ENCODE measurements at places on chromosomes 4 and X.

- no peak for DNase-seq
Observed at GRCh38 chrX:151510203-151510602, 53.3 kb upstream of the PASD1 start.

DNA sequence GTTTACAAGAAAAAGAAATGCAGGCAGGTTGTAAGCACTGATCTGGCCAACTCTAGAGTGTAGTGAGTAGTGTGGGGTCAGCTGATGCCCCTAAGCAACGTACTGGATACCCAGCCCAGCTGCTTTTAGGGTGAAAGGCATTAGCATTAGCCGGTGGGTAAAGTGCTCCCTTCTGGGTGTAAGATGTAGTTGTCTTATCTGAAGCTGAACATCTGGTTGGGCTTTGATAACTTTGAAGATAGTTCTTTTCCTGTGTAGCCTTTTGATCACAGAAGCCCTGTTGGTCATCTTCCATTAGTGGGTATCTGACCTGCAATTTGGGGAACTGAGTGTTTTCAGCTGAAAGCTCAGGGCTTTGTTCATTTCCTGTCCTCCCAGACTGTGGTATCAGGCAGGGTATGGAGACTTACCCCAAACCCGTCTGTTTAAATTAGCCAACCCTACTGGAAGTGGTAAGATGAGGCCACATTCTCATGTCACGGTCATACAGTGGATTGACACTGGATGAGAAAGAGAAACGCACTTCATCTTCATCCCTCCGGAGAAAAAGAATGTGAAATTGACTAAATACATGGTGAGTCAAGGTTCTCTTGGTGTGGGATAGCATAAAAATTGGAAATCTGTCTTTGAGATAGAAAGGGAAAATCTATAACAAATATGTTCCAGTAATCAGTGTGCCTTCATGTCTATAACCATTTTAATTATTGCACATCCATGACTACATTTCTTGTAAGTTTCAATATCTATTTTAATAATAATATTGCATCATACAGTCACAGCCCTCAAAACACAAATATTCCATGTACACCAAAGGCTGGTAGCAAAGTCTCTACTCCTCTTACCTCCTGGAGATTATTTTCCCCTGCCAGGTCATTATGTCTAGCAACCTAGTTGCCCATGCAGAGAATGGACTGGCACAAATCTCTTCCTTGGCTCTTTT, 8.7 kb downstream of the RHOH start:
- DNase-seq, result no peak

GRCh38 chrX:35406386-35406785, 391.8 kb upstream of the MAGEB16 start:
- no peak for DNase-seq

DNA sequence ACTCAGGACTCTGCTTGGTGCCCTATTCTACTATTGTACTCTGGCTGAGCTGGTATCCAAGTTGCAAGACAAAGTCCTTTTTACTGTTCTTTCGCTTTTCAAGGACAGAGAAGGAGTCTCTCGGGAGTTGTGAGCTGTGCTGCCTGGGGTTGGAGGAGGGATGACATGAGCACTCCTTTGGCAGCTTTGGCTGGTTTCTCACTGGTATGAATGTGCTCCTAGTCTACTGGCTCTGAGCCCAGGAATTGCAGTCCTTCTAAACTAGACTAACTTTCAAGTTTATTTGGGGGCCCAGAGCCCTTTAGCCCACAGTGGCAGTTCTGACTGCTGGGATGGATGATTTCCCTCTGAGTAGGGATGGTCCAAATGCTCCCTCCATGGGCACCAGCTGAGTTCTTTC, 997.1 kb downstream of the RAB28 start:
- DNase-seq, result no peak

GRCh38 chr4:140769209-140769608, 13.0 kb upstream of the TBC1D9 start:
- no peak for DNase-seq

DNA sequence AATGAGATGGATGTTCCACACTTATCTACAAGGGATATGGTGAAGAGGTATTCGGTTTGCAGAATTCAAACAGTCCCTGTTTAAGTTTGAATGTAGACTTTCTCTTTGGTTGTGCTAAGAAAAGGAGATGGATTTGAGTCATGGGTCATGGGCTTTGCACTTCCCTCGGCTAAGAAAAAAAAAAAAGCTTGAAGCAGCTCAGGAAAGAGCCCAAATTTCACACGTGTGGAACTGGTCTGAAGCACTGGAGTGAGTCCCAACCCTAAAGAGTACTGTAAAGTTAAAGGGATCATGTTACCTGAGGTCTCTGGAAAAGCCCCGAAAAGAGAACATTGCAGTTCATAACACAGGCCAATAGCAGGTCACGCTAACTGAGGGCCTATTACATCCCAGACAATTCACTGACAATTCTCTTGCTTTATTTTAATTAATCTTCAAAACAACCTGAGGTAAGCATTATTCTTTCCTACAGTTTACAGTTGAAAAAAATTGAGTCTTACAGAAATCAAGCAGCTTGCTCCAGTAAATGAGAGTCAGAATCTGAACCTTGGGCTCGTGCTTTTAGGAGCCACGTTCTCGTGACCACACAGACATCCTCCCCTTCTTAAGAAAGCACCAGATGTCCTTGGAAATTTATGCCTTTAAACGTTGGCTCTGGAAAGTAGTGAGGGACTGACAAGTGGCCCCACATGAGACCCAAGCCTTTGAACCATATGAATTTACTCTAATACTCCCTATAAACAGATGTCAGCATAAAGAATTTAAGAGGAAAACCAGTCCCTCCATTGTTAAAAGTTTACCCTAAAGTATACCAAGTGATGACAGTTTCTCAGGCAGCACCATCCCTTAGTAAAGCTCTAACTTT, 89.3 kb downstream of the MAD2L1 start:
- no peak for DNase-seq

Data from activated T-cell treated with anti-CD3 and anti-CD28 coated beads for 1 hour (primary cell).